ENCODE measurements at places on chromosomes 1 and 21.

- no peak for DNase-seq
These were observed 30.0 kb downstream of the ZMYM4 start for GRCh38 chr1:35298464-35298863.

DNA sequence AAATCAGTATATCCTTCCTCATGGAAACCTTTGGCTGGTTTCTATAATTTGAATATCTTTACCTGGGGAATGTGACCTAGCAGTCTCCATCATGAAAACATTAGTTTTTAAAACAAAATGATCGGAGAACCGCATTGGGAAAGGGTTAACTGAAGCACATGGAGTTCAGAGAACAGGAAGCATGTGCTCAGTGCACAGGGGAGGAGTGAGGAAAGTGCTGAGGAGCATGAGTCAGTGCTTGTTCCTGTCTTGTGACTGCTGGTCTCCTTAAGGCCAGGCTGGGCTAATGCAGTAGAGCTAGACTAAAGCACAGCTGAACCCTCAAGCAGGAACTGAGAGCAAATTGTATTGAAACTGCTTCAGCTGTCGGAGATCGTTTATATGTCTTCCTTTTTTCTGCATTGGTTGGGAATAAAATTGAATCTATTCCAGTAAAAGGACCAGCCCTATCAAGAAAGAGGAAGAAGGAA is 5.8 kb downstream of the IFI16 start:
- DNase-seq: peak; percentile 58

DNA sequence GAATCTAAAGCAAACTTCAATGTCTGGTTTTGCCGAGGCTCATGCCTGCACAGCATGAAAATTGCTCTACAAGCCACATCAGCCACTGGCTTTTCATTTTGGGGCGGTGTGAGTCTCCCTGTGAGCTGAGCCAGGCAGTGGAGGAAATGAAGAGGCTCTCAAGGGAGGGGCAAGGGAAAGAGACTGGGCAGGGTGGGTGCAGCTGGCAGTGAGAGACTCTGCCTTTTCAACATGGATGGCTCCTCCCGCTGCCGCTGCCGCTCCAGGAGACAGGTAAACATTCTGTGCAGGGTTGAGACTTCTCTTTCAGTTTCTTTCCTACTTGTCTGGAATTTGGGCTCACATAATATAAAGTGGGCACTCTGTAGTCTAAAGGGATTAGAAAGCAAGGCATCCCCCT is 11.3 kb upstream of the CTSE start:
- DNase-seq: no peak

- DNase-seq: no peak
These were observed 628.1 kb downstream of the PLPP3 start for GRCh38 chr1:55951291-55951690.

DNA sequence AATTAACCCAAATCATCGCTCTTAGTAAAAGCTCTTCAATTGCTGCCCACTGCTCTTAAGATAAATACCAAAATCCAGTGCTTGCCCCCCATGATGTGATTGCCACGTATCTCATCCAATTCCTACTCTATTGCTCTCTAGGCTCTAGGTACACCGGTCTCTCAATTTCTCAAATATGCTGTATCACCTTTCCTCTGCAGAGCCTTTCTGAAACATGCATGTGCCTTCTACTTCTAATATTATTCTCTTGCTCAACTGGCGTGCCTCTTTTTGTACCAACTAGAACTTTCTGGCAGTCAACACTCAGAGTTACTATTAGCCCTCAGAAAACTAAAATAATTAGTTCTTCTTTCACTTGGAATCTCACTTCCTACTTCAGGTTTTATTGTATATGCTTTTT is 111.7 kb upstream of the LBR start:
- DNase-seq: no peak

DNA sequence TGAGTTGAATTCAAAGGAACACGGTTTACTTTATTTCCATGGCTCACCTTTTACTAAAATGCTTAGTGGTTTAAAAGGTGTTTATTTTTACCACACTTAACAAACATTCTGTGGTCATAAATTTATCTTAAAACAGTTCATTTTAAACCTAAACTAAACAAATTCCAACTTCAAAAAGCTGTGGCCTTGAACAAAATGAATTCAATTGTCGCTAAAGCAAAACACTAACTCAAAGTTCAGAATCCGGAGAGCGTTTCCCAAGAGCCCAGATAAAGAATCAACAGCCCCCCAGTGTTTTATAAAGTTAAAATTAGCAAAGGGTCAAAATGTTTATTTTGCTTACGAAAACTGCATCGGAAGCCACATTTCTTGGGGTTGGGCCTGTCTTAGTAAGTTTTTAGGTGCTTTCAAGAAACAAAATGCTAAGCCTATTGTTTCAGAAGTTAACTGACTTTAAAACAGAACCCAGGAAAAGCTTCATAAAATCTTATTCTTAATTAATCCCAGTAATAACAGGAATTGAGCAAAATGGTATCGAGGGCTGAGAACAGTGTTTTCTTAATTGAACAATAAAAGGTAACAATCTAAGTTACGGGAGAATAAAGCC is 1.3 kb downstream of the PUM1 start:
- no peak for DNase-seq

- DNase-seq: no peak
These were observed 55.3 kb upstream of the HNRNPU start for GRCh38 chr1:244919320-244920282.

DNA sequence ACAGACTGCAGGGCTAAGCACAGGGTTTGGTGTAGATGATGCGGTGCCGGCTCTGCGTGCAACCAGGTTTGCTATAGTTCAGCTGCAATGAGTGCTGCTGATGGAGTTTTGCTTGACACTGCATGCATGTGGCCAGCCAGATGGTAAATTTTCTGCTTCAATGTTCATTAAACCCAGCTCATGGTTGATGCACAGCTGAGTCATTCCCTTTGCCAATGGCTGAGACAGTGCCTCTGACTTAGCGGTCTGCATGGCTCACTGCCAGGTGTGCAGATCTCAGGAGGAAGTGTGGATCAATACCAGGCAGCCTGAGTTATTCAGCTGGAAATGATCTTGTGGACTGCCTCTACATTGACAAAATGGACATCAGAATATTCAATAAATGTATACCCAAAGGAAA is 172.7 kb upstream of the ZP4 start:
- DNase-seq: peak; percentile 18

GRCh38 chr1:70440642-70441391 is 29.7 kb downstream of the CTH start:
- DNase-seq: no peak

DNA sequence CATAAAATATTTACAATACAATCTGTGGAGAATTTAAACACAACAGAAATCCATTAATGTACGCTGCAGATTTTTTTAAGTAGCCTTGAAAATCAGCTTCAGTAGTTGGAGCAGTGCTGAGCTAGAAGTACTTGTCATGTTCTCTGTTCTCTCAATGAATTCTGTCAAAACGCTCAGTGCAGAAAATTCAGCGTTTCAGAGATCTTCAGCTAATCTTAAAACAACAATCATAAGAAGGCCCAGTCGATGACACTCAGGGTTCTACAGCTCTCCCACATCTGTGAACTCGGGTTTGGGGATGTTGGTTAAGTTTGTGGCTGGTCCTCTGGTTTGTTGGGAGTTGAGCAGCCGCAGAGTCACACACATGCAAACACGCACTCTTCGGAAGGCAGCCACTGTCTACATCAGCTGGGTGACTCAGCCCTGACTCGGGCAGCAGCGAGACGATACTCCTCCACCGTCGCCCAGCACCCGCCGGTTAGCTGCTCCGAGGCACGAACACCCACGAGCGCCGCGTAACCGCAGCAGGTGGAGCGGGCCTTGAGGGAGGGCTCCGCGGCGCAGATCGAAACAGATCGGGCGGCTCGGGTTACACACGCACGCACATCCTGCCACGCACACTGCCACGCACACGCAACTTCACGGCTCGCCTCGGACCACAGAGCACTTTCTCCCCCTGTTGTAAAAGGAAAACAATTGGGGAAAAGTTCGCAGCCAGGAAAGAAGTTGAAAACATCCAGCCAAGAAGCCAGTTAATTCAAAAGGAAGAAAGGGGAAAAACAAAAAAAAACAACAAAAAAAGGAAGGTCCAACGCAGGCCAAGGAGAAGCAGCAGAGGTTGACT is 161.2 kb downstream of the RUNX1 start:
- DNase-seq: peak; percentile 93

GRCh38 chr21:37878946-37879660 is 37.2 kb downstream of the KCNJ6 start:
- DNase-seq: no peak

DNA sequence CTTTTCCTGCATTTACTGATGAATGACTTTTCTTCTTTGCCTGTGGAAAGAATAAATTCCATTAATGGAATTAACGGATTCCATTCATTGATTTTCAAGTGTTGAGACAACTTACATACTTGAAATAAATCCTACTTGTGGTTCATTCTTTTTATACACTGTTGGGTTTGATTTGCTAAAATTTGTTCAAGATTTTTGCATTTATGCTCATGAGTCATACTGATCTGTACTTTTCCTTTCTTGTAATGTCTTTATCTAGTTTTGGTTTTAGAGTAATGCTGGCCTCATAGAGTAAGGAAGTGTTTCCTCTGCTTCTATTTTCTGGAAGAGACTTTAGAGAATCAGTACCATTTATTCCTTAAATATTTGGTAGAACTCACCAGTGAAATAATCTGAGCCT is 14.4 kb downstream of the UROD start:
- peak; percentile 16 for DNase-seq

DNA sequence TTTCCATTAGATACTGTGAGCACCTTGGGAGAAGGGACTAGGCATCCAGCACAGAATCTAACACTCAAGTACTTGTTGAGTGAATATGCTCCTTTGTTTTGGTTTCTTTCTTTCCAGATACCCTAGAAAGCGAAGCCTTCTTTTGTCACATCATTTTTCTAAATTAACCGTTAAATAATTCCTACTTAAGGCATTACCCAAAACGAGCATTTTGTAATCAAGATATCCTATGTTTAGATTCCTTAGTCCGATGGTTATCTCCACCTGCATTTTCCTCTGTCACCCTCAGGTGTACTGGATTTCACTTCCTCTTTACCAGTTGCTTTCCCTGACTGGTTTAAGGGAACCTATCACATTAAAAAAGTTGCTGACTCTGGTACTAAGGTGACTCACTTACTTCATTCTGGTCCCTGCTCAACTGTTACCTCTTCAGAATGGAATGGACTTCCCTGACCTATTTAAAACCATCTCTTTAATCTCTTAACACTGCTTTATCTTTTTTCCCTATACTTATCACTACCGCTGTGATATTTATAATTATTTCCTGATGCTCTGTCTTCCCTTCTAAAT is 3.2 kb downstream of the B3GALNT2 start:
- no peak for DNase-seq

- DNase-seq: no peak
These were observed 774 bp upstream of the ANGPTL7 start for GRCh38 chr1:11188381-11188780.

GRCh38 chr1:8073112-8073855 is 47.2 kb upstream of the ERRFI1 start:
- DNase-seq: no peak

- DNase-seq: peak; percentile 5
These were observed 185.8 kb downstream of the MRPL39 start for GRCh38 chr21:25421321-25422028.

GRCh38 chr1:119475866-119476439 is 31.1 kb upstream of the HSD3B1 start:
- no peak for DNase-seq

- DNase-seq: no peak
These were observed 210.7 kb upstream of the PTBP2 start for GRCh38 chr1:96510911-96511310.

- no peak for DNase-seq
These were observed 395.4 kb downstream of the KIF26B start for GRCh38 chr1:245549996-245550719.

- DNase-seq: no peak
These were observed 40.8 kb downstream of the WNT2B start for GRCh38 chr1:112549590-112549989.

DNA sequence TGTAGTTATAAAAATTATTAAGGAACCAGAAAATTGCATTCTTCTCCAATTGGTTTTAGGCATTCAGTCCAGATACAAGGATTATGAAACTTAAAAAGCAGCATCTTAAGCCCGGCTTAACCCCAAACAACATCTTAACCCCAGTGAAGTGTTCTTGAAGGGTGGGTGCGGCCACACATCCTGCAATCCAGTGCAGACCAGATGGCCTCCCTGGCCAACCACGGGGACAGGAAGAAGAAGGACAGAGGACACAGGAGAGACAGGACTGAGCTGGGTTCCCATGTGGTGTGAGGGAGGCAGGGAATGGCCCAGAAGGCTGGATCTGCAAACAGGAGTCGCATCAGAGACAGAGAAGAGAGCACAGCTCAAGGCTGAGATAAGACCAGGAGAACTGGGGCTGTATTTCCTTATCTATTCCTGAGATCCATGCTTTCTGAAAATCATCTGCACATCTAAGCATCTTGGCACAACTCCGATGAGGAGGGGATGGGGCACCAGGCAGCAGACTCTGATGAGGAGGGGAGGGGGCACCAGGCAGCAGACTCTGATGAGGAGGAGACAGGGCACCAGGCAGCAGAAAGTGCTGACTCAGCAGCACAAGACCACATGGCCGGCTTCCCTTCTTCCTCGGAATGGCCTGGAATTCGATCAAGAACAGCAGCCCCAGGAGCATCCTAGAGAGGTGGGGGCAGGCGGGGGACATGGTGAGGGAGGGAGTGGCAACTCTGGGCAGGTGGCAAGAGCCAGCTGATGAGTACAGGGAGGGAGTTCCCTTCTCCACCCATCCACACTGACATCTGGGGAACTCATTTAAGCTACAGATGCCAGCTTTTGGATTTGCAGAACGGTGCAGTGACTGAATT is 26.6 kb downstream of the ABCG1 start:
- DNase-seq: no peak

GRCh38 chr1:64499011-64499410 is 29.1 kb downstream of the CACHD1 start:
- DNase-seq: no peak

DNA sequence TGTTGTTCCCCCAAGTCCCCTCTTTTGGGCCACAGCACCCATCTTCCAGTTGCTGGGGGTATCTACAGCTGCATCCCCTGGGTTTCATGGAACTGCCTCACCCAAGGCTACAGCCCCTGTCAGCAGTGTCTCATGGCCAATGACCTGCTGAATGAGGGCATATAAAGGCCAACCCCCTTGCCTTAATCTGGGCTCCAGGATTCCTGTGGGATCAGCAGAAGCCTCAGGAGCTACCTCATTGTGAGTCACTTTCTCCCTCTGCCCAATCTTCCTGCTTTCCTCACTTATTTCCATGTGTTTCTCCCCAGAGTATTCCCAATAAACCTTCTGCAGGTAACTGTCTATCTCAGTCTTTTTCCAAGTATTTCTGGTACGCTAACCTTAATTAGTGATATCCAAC is 37.3 kb upstream of the SYT14 start:
- peak; percentile 32 for DNase-seq

DNA sequence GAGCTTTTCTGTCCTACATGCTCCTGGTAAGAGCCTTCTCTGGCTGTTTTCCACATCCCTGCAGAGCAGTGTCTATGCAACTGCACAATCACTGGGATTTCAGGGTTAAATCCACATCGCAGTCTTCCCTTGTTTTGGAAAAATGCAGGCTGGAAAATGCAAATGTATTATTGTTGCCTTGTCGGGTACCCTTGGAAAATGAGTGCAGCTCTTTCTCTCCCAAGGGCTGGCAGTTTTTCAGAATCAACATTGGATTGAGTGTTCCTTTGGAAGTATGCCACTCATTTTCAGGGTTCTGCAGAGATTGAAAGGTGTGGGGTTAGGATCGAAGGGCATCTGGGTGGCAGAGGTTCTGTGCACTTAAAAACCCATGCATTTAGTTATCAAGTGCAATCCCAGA is 3.2 kb downstream of the NOS1AP start:
- no peak for DNase-seq

Measured in AG09309 (cell line).